ENCODE measurements at places on chromosomes 12 and 14.

- DNase-seq: no peak
Observed at GRCh38 chr14:104342435-104343293, 204.3 kb downstream of the KIF26A start.

DNA sequence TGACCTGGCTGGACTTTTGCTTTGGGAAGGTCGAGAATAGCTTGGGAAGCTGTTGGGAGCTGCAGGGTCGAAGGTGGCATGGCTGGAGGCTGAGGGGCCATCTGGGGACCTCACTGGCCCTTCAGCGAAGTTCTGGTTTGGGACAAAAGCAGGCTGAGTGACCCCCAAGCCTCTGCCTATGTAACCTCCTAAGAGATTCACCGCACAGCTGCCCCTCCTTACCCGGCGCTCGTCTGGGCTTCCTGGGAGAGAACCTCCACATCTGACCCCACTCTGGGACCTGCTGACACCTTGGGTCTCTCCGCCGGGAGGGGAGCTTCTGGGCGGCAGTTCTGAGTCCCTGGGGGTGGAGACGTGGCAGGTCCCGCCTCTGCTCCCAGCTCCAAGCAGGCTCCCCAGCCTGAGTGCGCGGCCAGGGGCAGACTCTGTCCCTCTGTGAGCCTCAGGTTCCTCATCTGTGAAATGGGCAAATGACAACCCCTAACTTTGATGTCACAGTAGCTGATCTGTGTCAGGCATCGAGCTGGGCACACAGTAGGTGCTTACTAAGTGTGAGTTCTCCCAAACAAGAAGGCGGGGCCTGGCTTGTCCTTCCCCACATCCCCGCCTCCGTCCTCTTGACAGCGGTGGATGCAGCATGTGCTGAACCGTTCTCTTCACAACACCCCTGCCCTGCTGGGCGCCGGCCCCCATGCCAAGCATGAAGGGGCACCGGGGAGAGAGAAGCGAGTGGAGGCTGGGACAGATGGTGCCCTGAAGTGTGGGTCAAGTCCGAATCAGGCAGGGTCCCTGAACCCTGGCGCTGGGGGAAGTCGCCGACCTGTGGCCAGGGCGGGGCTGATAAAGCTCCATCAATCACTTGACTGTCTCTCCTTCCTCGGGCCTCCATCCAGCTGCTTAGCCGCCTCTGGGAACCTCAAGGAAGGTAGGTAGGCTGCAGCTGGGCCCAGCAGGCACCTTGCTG lies 3.8 kb downstream of the EXOC3L4 start:
- no peak for DNase-seq

GRCh38 chr14:104656014-104656714 lies 33.3 kb upstream of the INF2 start:
- DNase-seq: no peak

GRCh38 chr14:56959121-56959520 lies 148.8 kb upstream of the OTX2 start:
- no peak for DNase-seq

DNA sequence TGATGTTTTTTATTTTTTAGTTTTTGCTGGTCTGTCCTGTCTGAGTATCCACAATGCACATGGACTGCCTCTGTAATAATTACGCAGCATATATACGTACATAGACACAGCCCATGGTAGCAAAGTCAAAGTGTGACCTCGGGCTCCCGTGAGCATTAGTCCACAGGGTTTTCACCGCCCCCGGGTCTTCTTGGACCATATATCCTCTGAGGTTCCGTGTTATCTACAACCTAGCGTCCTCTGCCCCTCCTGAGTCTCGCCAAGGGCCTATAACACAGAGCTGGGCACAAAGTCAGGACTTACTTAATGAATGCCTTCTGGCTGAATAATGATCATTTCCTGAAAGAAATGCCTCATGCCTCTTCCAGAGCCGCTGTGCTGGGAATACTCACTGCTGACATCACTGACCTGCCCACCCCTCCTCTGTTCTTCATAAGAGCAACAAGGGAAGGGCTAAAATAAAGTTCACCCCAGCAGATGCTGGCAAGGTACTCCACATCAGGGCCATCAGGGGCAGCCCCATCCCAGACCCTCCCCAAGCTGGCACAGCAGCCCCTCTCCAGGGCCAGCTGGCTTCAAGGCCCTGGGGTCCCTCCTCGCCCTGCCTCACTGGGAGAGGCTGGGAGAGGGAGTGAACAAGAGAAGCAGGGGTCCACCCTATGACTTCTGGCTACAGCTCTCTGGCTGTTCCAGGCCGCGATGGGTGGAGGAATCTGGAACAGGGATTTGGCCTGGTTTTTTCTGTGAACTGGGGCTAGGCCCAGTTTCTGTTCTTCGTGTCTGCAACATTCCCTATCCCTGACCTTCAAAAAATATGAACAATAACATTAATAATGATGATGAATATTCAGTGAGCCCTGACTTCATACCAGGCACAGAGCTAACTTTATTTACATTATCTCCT lies 7.9 kb downstream of the HDAC7 start:
- DNase-seq: no peak

GRCh38 chr12:65779091-65779642 lies 45.1 kb upstream of the HMGA2 start:
- no peak for DNase-seq

GRCh38 chr12:132238488-132238854 lies 90.9 kb downstream of the GALNT9 start:
- DNase-seq: no peak
